Calu3 (cell line): ENCODE measurements at places on chromosomes 2 and 18. TPM values are rescaled to one million over a fixed set of nuclear protein-coding genes. Genes with fewer than 3 reads are reported as not detected.

The ASPRV1 gene
- 0.17 and 0.27 TPM in 2 replicates for total RNA-seq

The DPY30 gene
- total RNA-seq, result 106 and 117 TPM in 2 replicates

- DNase-seq, result no peak
Observed at GRCh38 chr2:159776321-159776720, 21.7 kb downstream of the CD302 start.

The GAL3ST2 gene
- 0.27 TPM in 1 of 2 replicates, not detected in the other for total RNA-seq

DNA sequence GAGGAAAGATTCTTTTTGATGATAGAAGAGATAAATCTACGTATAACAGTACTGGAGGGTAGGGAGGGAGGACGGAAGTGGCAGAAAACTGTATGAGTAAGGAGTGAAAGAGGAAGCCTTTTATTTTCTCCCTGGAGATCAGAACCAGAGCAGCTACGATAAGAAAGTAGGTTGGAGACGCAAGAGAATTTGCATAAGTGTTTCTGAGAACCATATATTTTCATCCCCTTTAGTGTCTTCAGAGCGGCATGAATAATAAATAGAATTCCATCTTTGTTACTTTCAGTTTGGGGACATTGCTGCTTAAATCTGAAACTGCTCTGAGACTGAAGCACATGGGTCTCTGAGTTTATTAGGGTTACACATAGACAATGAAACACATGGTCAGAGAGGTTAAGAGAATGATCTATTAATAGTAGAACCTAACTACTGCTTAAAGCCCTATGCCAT is 230.2 kb upstream of the TNP1 start:
- no peak for DNase-seq

DNA sequence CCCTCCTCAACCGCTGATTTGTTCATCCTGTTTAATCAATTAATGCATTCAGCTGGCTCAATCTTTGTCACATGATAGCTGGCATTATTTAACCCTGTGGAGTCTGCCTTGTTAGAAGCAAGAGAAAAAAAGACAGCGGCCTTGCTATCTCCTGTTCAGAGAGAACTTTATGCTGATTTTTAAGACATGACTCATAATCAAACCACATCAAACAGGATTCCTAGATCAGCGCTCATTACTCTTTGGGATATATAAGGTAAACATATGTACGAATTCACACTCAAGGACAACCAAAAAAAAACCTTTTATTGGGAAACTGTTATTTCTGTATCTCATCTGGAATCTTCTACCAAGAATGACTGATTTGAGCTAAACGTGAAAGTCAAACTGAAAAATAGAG is 195.1 kb downstream of the C1D start:
- DNase-seq, result no peak

GRCh38 chr2:14533131-14533757 is 99.3 kb upstream of the LRATD1 start:
- no peak for DNase-seq

The GALR1 gene
- total RNA-seq, result not detected in 2 replicates
